ENCODE measurements at places on chromosomes 2 and 18. TPM values are rescaled to one million over a fixed set of nuclear protein-coding genes. Genes with fewer than 3 reads are reported as not detected.

Gene KLHL30
- total RNA-seq: 0.08 TPM

Gene CYBRD1
- total RNA-seq: 12.8 TPM

Gene NYAP2
- not detected for total RNA-seq

Gene ACMSD
- total RNA-seq: 91.4 TPM

Gene EDAR
- 0.50 TPM for total RNA-seq

Gene DOK6
- total RNA-seq: 1.1 TPM

Gene KCNIP3
- total RNA-seq: 0.59 TPM

Gene RAB6C
- total RNA-seq: not detected

Gene ATP6V1C2
- 0.14 TPM for total RNA-seq

Gene SERPINB12
- total RNA-seq: not detected

Gene TNFAIP6
- total RNA-seq: 0.17 TPM

Gene DYSF
- 20.8 TPM for total RNA-seq

Gene TCF23
- under 0.01 TPM for total RNA-seq

Gene GALNT13
- not detected for total RNA-seq

Gene MYO1B
- total RNA-seq: 66.5 TPM

Gene AQP12A
- total RNA-seq: not detected

Gene DSC2
- total RNA-seq: 16.4 TPM

Gene RGPD4
- not detected for total RNA-seq

Gene SERPINB3
- not detected for total RNA-seq

Gene EPG5
- 18.6 TPM for total RNA-seq

Gene PARD3B
- total RNA-seq: 10.3 TPM

Gene MALT1
- 27.3 TPM for total RNA-seq

Gene SIX3
- not detected for total RNA-seq

Gene TRIM43B
- not detected for total RNA-seq

Gene PLA2R1
- total RNA-seq: 0.70 TPM

Gene TUBB8B
- not detected for total RNA-seq

Gene OTOS
- not detected for total RNA-seq

Gene OSR1
- 0.17 TPM for total RNA-seq

Gene GULP1
- total RNA-seq: 1.2 TPM

Gene DSG2
- total RNA-seq: 13.9 TPM

Gene C2orf66
- not detected for total RNA-seq

Gene SPATA3
- total RNA-seq: not detected

Gene ASPRV1
- 0.75 TPM for total RNA-seq

Gene SIX2
- not detected for total RNA-seq

Gene FAM117B
- 2.9 TPM for total RNA-seq

Gene TWIST2
- total RNA-seq: 0.19 TPM

Gene FBXO36
- 1.3 TPM for total RNA-seq

Gene UPP2
- 0.51 TPM for total RNA-seq
